ENCODE measurements at places on chromosomes 16 and 17. TPM values are rescaled to one million over a fixed set of nuclear protein-coding genes. Genes with fewer than 3 reads are reported as not detected.

The HOXB13 gene
- polyA plus RNA-seq, result not detected

The KRTAP4-1 gene
- not detected for polyA plus RNA-seq

The LRRC75A gene
- 9.0 TPM for polyA plus RNA-seq

The GFAP gene
- 4.0 TPM for polyA plus RNA-seq

The OTOP3 gene
- not detected for polyA plus RNA-seq

The GAS2L2 gene
- polyA plus RNA-seq, result not detected
